ENCODE measurements at places on chromosomes 4 and X.

DNA sequence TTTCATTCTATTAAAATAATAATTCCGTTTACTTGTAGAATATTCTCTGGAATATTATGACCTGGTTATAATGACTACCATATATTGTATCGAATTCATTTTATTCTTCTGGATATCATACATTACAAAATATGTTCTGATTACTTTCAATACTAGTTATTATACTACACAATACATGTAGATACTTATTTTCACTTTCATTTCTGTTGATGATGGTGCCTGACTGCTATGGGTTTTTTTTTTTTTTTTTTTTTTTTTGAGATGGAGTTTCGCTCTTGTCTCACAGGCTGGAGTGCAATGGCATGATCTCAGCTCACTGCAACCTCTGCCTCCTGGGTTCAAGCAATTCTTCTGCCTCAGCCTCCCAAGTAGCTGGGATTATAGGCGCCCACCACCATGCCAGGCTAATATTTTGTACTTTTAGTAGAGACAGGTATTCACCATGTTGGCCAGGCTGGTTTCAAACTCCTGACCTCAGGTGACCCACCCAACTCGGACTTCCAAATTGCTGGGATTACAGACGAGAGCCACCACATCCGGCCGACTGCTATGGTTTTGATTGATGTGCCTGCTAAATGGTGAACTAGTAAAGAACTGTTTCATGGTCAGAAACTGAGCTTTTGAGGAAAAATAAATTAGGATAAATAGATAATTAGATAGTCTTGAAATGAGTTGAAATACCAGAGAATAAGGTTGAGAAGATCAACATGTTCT lies 39.5 kb downstream of the PCDH10 start:
- DNase-seq = peak; percentile 2

DNA sequence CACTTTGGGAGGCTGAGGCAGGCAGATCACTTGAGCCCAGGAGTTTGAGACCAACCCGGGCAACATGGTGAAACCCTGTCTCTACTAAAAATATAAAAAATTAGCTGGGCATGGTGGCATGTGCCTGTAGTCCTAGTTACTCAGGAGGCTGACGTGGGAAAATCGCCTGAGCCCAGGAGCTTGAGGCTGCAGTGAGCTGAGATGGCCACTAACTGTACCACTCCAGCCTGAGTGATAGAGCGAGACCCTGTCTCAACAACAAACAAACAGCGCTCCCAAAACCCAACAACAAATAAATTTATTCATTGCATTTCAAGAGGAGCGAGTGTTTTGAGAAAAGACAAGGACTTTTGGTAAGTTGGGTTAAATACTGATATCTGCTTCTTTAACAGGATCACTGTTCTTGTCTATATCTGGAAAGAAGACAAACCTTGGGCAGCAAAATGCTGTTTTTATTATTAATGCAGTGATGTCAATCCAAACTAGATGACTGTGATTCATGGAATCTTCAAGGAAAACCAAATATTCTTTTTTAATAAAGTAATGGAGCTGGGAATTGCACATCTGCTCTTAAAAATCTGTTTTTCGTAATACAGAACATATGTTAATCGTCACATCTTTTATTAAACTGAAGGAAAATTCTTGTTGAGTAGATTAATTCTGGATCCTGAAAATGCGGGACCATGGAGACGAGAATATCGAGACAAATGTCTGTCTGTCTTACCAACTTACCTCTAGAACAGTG lies 90.8 kb upstream of the LIMCH1 start:
- no peak for DNase-seq

DNA sequence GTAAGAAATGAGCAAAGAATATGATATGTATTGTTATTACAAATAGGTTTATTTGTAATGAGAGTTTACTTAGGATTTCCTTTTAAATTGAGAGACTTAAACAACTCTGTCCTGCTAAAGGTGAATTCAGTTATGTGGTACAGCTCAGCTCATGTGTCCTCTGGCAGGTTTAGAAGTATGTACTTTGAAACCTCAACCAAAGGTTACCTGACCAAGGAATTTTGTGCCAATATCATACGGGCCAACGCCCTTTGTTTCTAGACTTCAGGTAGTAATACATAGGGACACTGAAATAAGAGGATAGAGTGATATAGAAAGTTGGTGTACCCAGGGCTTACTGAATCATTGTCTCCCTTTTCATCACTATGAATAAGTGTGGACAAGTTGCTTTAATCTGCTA lies 25.7 kb downstream of the SLAIN2 start:
- DNase-seq = no peak

- no peak for DNase-seq
Measured at GRCh38 chr4:151169900-151170299, 70.5 kb downstream of the RPS3A start.

- no peak for DNase-seq
Measured at GRCh38 chr4:51840781-51841180, 2.2 kb upstream of the DCUN1D4 start.

GRCh38 chrX:24014388-24015018 lies 12.5 kb downstream of the KLHL15 start:
- DNase-seq = peak; percentile 14

- no peak for DNase-seq
Measured at GRCh38 chr4:176031922-176032321, 33.7 kb upstream of the WDR17 start.

DNA sequence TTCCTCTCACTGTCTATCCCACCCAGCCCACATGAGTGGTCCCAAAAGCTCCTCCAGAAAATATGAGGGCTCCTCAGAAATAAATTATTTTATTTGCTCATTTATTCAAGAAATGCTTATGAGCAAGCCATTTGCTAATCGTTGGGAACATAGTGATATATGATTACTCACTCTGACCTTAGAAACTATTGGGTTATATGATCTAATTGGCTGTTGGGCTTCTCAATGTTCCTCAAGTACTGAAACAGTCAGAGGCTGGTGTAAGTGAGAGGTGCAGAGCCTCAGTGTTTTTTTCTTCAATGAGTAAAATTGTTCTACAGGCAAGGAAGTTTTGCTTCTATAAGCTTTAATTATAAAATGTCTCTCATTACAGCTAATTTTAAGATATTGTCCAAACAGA lies 893.8 kb upstream of the INTU start:
- no peak for DNase-seq

DNA sequence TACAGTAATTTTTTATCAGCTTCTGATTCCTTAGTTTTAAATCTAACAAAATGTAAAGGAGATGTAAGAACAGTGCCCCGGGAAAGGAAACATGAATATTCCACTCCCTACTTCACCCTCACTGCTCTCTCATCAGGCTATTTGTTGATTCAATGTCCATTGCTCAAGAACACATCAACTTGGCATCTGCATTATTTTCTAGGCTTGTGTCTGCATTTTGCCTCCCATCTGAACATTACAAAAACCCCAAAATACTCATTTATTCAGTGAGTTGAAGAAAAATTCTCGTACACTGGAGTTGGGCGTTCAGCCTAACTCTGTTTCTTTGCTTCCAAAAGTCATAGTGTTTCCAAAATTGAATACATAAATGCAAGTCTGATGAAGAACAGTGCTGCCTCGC lies 25.6 kb downstream of the ARHGAP6 start:
- no peak for DNase-seq

GRCh38 chr4:176261481-176261880 lies 7.5 kb downstream of the ASB5 start:
- no peak for DNase-seq

DNA sequence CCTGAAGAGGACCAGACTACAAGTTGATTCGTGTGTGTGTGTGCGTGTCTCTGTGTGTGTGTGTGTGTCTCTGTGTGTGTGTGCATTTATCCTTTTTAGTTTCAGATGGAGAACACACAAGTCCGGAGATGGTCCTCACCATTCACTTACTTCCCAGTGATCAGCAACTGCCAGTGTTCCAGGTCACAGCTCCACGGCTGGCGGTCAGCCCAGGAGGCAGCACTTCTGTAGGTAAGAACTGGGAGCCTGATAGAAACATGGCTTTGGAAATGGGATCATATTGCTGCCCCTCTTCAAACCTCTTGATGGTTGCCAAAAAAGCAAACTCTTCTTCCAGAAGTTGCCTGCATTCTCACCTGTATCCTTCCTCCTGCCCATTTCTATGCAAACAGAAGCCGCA lies 122.6 kb upstream of the ANXA3 start:
- DNase-seq = no peak

- DNase-seq = no peak
Measured at GRCh38 chrX:17584248-17584681, 153.0 kb upstream of the SCML1 start.

- DNase-seq = no peak
Measured at GRCh38 chr4:10134141-10134540, 17.5 kb upstream of the WDR1 start.

GRCh38 chr4:38368613-38369012 lies 295.4 kb upstream of the KLF3 start:
- no peak for DNase-seq

- DNase-seq = no peak
Measured at GRCh38 chr4:175070444-175070843, 152.3 kb downstream of the ADAM29 start.

GRCh38 chr4:1842339-1842895 lies 13.5 kb downstream of the LETM1 start:
- DNase-seq = no peak

DNA sequence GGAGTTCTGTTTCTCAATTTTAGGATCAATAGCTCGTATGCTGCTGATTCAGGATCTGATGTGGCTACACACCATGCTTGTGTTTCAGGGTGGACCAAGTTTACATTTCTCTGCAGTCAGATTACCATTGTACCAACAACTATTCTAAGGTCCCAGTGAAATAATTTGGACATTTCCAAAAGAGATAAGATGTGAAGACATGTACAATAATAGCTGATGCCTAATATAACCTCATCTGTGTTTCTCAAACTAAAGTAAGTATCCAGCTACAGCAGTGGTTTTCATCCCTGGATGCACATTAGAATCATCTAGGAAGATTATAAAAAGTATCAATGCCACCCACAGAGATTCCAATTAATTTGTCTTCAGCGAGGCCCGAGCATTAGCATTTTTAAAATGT lies 209.7 kb downstream of the ANTXR2 start:
- no peak for DNase-seq

DNA sequence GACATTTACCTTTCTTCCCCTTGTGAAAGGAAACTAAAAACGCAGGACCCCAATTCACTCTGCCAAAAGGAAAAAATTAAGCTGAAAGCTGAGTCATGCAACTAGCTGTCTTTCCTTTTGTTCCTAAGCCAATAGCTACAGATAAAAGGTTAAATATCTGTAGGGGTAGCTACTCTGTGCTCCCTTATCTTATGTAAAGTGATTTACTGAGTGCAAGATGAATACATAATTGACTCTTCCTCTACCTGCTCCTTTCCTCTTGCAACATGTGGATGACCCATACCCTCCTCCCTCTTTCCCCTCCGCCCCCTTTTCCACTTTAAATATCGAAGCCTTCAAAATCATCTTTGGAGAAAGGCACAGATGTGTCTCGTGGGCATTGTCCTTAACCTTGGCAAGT lies 68.0 kb upstream of the ZNF157 start:
- DNase-seq = no peak

GRCh38 chr4:71941001-71941400 lies 90.8 kb upstream of the NPFFR2 start:
- DNase-seq = peak; percentile 8

- DNase-seq = no peak
Measured at GRCh38 chrX:40230646-40231045, 132.9 kb upstream of the BCOR start.

DNA sequence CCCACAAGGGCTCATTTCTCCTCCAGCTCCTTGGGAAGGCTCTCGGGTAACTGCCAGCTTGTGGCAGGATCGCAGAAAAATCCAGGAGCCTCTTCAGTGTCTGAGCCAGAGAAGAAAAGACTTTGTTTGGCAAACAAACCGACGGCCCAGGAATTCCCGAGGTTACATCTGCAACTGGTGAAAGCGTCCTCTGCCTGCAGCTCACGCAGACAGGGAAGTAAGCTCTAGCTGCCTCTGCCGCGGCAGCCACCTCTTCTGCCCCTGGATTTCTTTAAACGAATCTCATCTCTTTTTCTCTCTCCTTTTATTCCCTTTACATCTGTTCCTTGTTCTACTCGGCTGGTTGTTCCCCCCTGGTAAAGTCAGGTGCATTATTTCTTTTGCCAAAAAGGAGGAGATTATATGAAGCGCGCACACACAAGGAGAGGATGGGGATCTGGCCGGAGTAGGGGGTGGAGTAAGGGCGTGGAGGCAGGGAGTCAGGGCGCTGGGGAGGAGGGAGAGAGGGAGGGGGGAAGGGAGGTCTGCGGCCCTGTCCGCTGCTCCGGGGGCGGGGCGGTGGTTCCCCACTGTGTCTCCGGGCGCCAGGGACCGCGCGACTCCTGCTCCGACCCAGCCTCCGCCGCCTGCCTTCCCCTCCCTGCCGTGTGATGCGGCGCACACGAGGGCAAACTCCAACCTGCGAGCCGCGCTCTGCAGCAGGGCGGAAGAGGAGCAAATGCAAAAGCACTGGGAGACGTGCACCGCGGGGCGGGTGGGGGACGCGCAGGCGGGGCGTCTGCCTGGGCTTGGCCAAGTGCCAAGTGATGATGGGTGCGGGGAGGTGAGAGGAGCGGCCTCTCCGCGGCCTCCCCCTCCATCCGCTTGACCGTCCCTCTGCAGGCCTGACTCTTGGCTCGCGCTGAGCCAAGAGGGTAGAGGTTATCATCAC lies at the start of gene DCHS2:
Gene DCHS2, minus strand, starts transcription at position 459 of the 931 bp plus-strand sequence. Its CDS starts 444 bp downstream, at position 15.
- DNase-seq = peak; percentile 64

- DNase-seq = no peak
Measured at GRCh38 chrX:86329174-86329573, 180.9 kb downstream of the DACH2 start.

DNA sequence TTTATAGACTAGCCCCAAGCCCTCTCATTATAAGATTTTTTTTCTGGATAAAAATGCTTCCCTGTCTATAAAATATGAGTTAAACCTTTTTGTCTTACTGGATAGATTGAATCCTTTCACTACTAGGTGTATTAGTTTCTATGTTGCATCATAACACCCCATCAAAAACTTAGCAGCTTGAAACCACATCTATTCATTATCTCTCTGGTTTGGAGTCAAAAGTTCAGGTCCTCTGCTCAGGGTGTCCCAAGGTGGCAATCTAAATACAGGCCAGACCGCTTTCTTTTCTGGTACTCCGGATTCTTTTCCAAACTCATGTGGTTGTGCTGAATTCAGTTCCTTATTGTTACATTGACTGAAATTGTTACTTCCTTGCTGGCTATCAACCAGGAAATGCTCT lies 515.5 kb downstream of the PDHA2 start:
- DNase-seq = no peak

- peak; percentile 53 for DNase-seq
Measured at GRCh38 chr4:47010912-47011446, 17.6 kb upstream of the GABRA4 start.

DNA sequence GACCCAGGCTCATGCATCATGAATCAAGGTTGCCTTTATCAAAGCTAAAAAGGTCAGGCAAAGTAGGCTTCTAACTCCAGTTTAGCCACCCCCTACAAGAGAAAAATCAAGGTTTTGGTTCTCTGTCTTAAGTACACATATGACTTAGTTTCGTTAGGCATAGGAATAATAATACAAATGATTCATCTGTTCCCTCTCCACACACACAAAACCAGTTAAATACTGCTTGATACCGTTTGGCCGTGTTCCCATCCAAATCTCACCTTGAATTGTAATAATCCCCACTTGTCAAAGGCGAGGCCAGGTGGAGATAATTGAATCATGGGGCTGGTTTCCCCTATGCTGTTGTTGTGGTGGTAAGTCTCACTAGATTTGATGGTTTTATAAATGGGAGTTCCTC lies 226.2 kb downstream of the HS6ST2 start:
- no peak for DNase-seq

GRCh38 chrX:149629730-149630387 lies 1.7 kb downstream of the TMEM185A start:
- no peak for DNase-seq

- no peak for DNase-seq
Measured at GRCh38 chr4:5925419-5926200, 32.7 kb upstream of the CRMP1 start.

Data from GM20000 (cell line).